ENCODE measurements at places on chromosomes 11 and 22.
A peak's percentile ranks its signal among the peaks of the same experiment; 100 is the strongest.

- no peak for DNase-seq
These were observed 4.5 kb downstream of the IL18 start for GRCh38 chr11:112159098-112160065.

DNA sequence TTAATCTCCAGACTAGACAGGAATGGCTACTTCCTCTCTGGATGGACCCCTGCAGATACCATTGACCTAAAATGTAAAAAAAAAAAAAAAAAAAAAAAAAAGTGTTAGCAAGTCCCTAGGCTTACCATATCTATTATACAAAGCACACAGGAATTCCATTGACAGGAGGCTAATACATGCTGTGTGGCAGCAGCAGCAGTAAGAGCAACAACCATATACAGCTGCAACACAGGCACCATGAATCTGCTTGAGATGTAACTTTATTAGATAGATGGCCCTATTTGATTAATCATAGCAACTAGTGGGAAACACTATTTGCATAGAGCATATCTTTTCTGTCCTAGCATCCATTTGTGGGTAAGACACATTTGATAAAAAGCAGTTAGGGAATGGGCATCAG, 1447.1 kb downstream of the FAM181B start:
- no peak for DNase-seq

DNA sequence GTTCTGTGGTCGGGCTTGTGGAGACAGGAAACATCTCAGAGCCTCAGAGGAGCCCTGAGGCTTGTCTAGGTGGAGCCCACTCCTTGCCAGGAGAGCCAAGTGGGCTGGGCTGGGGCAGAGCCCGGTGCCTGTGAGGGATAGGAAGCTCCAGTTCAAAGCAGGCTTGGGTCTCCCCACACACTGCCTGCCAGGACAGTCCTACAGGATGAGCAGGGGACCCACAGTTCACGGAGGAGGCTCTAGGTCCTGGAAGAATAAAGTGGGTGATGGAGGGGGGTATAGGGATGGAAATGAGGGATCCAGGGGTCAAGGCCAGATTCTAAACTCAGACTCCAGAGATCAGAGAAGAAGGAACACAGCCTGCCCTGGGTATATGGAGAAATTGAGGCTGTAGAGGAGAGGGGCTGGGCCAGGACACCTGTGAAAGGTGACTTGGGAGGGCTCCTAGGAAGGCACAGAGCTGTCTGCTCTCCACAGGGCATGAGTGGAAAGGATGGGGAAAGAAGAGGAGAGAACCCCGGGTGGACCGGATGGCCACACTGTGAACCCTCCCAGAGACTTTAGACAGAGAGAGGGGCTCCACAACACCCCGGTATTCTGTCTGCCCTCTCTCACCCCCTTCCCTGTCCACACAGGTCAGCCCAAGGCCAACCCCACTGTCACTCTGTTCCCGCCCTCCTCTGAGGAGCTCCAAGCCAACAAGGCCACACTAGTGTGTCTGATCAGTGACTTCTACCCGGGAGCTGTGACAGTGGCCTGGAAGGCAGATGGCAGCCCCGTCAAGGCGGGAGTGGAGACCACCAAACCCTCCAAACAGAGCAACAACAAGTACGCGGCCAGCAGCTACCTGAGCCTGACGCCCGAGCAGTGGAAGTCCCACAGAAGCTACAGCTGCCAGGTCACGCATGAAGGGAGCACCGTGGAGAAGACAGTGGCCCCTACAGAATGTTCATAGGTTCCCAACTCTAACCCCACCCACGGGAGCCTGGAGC, 7.4 kb downstream of the IGLL5 start:
- no peak for DNase-seq

- DNase-seq = no peak
These were observed 38.7 kb downstream of the BUD13 start for GRCh38 chr11:116733969-116734508.

GRCh38 chr11:111652184-111652583, 49.9 kb downstream of the SIK2 start:
- DNase-seq = peak; percentile 68

DNA sequence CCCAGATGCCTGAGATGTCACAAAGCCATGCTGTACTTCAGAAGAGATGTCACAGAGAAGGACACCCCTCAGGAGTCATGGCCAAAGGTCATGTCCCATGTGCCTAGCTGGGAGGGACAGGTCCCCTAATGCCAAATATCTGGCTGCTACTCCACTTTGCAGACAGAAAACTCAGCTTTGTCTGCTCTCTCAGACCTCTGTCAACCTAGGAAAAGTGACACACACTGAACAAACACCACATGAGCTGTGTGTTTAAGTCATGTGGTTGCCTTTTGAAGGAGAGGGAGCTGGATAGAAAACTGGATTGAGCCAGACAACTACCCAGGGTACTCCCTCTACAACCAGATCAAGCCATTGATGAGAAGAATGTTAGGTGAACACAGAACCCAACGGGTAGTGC, 3.5 kb downstream of the TRIM66 start:
- DNase-seq = no peak

DNA sequence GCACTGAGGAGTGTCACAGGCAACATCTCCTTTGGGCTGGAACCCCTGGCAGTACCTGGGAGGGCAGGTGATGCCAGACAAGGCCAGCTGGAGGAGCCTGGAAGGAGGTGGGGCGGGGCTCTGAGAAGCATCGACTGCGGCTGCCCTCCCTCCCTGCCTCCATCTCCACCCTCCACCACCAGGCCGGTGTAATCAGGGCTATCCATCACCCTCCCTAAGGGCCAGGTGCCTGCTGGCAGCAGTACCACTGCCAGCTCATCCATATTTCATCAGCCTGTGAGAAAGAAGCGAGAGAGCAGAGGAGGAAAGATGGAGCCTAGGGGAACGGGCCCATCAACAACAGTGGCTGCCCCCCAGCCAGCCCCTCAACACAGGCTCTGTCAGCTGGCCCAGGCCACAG, 51.4 kb upstream of the RASD2 start:
- DNase-seq = no peak

DNA sequence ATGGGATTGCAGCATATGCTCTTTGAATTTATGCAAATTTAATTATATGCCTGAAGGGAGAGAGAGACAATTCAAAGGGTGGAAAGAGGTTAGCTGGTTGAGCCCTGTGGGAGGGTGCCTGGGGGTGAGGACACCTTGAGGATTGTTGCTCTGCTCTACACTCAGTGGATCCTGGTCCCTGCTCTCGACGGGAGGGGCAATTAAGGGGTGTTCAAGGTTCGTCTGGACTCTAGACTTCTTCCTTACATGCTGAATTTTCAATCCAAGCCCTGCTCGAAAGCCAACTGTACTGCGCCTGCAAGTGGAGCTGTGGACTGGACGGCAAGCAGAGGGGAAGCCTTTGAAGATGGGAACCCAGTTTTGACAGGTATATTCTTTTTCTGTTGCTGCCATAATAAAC, 15.5 kb upstream of the OR5M11 start:
- no peak for DNase-seq

- no peak for DNase-seq
These were observed 26.1 kb upstream of the MS4A6A start for GRCh38 chr11:60208951-60209350.

DNA sequence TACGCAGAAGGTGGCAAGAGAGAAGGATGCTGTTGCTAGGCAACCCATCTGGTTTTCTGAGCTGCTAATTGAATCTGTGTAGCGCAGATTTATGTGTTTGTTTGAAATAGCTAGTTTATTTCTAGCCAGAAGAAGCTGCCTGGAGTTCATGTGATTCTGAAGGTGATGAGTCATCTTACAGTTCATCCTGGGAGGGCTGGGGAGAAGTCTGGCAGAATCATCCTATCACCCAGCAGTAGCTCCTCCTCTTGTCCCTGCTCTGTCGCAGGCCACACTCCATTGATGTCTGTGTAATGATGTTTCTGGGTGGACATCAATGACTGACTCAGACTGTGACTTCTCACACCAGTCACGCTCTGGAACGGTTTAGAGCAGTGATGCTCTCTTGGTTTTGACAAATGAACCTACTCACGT, 4.8 kb upstream of the FBXO7 start:
- peak; percentile 81 for DNase-seq

DNA sequence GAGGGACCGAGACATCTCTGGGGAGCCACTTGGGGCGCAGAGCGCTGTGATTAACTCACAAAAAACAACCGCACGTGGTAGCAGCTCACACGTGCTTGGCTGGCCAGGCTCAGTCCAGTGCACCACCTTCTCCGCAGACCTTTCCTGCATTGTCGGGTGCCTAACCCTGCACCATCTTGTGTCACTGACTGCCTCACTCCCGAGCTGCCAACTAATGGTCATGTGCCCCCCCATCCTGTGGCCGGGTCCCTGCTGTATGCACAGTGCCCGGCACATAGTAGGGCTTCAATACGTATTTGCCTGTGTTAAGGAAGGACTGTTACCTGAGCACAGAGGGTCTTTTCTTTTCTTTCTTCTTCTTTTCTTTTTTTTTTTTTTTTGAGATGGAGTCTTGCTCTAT, 71.9 kb downstream of the ARHGAP8 start:
- no peak for DNase-seq

- DNase-seq = no peak
These were observed 24.4 kb downstream of the UPB1 start for GRCh38 chr22:24519496-24519895.

GRCh38 chr11:134248910-134249480, 4.2 kb downstream of the THYN1 start:
- no peak for DNase-seq

GRCh38 chr11:66639066-66639813, 737 bp downstream of the RBM4 start:
- DNase-seq = peak; percentile 33

- peak; percentile 26 for DNase-seq
These were observed 31.6 kb upstream of the WNT11 start for GRCh38 chr11:76237914-76238313.

- no peak for DNase-seq
These were observed 11.4 kb downstream of the PACS1 start for GRCh38 chr11:66081505-66081904.

DNA sequence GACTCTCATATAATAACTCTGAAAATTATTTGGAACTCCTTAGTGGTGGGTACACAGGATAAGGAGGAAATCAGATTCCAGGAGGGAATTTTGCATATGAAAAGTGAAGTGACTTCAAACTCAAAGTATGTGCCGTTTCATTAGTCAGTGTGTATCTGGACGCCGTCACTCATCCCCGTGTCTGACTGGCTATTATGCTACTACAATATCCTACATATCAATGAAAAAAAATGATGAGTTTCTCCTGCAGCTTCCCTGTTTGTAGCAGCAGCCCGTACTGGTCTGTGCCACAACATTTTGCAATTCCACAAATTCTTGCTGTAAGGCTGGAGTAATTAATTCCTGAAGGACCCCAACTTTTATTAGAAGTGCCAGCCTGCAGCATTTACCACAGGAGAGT, 16.5 kb downstream of the WT1 start:
- DNase-seq = peak; percentile 60

- no peak for DNase-seq
These were observed 8.8 kb upstream of the PANX2 start for GRCh38 chr22:50161508-50162390.

GRCh38 chr11:105148241-105148640, 8.7 kb upstream of the CARD18 start:
- peak; percentile 19 for DNase-seq

DNA sequence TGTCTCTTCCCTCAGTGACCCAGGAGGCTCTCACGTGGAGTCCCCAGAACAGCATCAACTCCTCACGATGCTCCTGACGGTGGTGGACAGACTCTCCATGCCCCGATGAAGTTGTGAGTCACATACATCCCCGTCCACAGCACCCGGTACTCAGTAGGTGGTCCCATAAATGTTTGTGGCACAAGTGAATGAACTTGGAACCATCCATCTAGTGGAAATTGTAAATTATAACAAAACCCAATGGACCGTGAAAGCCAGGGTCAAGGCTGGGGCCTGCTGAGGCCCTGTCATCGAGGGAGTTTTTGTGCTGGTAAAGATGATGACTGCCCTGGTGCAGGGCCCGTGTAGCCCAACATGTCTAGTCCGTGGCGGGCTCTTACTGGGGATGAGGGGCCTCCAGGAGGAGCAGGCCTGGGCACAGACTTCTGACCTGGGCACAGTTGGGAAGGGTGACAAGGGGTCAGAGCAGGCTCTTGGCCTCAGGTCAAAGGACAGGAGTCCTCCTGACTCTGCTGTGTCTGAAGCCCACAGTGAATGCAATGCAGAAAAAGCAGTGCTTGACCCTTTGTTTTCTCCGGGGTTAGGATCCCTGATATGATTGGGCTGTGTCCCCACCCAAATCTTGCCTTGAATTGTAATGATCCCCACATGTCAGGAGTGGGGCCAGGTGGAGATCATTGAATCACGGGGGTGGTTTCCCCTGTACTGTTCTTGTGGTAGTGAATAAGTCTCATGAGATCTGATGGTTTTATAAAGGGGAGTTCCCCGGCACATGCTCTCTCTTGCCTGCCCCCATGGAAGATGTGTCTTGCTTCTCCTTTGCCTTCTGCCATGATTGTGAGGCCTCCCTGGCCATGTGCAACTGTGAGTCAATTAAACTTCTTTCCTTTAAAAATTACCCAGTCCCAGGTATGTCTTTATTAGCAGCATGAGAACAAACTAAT, 20.0 kb upstream of the SMIM38 start:
- no peak for DNase-seq

GRCh38 chr11:1479006-1479677, 7.4 kb downstream of the MOB2 start:
- DNase-seq = no peak

GRCh38 chr11:2926611-2927051, 2.6 kb downstream of the PHLDA2 start:
- no peak for DNase-seq

- DNase-seq = no peak
These were observed at the start of gene EHF for GRCh38 chr11:34620820-34621792. TSS of gene EHF (plus strand) at chr11:34621093. CDS start at chr11:34642631, 21,538 bp downstream.

GRCh38 chr11:6405052-6405667, 13.7 kb downstream of the APBB1 start:
- peak; percentile 17 for DNase-seq

DNA sequence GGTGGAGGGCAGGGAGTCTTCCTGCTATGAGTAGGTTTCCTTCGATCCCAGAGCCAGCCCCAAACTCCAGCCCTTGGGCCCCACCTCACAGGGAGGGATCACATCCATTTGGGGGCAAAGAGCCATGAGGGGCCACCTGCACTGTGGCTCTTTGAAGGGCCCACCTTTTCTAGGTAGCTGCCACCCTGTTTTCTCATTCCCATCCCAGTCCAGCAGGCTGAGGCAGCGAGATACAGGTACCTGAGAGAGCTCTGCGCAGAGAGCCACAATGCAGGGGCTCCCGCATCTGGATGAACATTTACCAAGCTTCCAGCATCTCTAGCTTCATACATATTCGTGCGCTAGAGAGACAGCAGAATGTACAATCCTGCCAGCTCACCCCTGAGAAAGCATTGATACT, 16.3 kb downstream of the FXYD6 start:
- no peak for DNase-seq

Data from fibroblast of skin of right biceps (primary cell).